ENCODE measurements at places on chromosomes 16 and 17.

DNA sequence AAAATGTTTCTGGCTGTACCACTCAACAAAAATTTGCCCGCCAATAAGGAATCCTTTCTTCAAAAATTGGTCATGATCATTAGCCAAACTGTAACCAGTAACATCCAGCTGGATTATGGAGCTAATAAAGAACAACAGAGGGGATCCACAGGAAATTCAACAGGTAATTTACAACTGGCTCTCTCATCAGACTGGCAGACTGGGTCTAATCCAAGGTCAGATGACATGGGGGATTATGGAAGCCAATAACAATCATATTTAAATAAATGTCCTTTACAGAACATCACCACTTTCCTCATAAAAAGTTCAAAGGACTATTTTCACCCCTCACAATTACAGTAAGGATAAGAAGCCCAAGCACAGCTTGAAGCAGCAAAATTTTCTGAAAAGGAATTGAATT is 66.4 kb downstream of the KANSL1 start:
- no peak for DNase-seq

- DNase-seq: no peak
Observed at GRCh38 chr16:78993346-78993745, 607.2 kb downstream of the MAF start.

DNA sequence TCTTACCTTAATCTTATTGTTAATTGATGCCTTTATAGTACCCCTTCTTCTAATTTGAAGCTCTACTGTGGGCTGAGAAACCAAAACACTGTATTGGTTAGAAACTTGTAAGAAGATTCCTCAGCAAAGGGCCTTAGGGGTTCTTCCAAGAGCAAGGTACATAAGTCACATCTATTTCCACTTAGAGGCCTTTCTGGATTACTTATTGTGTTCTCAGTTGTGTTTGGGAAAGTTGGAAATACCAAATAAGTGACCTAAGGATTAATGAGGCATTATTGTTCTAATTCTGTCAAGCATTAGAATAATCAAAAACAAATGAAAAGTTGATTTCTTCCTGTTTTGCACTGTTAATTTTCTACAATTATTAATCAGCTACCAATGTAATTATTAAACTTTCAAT is 85.8 kb downstream of the SKAP1 start:
- no peak for DNase-seq

GRCh38 chr16:89123001-89123830 is 29.6 kb downstream of the ACSF3 start:
- DNase-seq: no peak

DNA sequence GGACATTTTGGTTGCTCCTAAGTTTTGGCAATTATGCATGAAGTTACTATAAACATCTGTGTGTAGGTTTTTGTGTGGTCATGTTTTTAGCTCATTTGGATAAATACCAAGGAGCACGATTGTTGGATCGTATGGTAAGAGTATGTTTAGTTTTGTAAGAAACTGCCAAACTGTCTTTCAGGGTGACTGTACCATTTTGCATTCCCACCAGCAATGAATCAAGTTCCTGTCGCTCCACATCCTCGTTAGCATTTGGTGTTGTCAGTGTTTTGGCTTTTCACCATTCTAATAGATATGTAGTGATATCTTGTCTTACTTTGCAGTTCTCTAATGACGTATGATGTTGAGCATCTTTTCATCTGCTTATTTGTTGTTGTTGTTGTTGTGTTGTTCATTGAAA is 20.2 kb downstream of the TENT4B start:
- no peak for DNase-seq

GRCh38 chr17:8608001-8608400 is 22.5 kb downstream of the MYH10 start:
- DNase-seq: no peak

DNA sequence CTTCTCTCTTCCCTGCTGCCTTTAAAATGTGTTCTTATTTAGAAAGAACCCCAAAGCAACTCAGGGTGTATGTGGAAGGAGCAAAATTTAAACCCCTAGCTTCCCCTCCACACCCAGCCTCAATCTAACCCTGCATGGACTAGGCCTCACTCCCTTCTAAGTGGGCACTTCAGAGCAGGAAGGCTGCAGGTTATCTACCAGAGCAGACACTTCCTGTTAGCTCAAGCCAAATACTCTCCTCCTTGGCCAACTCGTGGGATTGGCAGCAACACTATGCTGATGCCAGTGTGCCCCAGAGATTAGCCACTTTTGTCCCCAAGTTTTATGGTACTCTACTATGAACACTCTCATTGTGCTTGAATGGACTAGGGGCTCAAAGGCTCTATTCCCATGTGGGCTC is 35.6 kb downstream of the CCDC42 start:
- DNase-seq: no peak

GRCh38 chr17:74015990-74016389 is 187.5 kb upstream of the RPL38 start:
- no peak for DNase-seq

- DNase-seq: no peak
Observed at GRCh38 chr17:1438593-1439083, 17.4 kb downstream of the CRK start.

DNA sequence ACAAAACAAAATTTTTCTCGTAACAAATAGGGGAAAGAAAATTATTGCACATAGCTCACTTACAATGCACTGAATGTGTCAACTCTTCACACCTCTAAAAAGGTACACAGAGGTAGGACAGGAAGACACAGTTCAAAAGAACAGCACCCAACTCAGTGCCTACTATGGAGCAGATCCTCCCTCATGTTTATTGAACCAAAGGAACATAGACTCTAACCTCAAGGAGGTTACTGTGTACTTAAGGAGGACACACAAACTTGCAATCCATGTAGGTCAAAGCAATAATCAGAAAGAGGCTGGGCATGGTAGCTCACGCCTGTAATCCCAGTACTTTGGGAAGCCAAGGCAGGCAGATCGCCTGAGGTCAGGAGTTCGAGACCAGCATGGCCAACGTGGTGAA is 50.3 kb downstream of the SLC39A11 start:
- DNase-seq: no peak

DNA sequence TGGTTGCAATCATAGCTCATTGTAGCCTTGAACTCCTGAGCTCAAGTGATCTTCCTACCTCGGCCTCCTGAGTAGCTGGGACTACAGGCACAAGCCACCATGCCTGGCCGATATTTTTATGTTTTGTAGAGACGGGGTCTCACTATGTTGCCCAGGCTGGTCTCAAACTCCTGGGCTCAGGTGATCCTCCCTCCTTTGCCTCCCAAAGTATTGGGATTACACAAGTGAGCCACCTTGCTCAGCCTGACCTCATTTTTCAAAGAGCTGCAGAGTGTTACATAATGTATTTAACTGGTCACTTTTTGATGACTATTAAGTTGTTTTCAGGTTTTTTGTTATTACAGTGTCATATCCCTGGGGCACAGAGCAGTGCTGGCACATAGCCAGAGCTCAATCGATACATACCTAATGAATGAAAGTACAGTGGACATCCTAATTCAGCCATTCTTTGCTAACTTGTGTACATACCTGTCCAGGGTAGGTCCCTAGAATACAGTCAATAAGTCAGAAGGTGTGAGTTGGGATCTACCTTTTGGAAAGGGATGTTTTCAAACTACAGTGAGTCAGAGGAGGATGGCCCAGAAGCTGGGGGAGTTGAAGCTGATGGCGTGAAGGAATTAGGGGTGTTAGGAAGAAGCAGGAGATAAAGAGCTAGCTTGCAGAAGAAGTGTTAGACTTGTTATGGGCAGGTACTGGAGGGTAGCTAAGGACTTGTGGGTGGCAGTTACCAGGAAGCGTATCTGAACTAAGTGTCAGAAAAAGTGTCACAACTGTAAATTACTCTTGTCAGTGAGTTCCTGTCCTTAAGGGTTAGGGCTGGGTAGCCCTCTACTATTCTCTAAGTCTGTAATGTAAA is 20.1 kb upstream of the CYLD start:
- DNase-seq: no peak

DNA sequence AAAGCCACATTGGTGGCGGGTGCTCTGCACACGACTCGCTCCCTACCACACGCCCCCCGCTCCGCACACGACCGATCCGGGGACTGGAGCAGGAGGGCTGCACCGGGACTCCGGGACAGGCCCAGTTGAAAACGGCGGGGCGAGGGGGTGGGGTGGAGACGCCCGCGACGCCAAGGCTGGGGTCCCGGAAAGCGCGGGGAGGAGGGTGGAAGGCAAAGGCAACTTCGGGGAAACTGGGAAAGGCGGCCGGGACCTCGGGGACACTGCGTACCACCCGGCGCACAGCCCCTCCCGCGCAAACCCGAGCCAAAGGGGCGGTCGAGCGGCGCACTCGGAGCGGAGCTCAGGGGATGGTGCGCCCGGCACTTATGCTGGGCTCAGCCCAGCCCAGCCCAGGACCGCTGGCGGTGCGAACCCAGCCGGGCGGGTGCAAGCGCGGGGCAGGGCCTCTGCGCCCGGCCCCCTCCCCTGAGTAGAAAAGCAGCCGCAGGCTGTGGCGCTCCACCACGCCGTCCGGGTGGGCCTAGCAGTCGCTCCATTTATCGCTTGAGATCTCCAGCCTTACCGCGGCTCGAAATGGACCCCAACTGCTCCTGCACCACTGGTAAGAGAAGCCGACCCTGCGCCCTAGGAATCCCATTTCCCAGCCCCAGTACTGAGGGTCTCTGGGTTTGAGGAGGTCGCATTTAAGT is at the start of gene MT1M:
MT1M (plus strand) TSS at position 504 of the 692 bp plus-strand sequence; CDS start at position 577, 73 bp downstream.
- DNase-seq: no peak
